ENCODE measurements at places on chromosomes 13 and 19.
A peak's percentile ranks its signal among the peaks of the same experiment; 100 is the strongest.

DNA sequence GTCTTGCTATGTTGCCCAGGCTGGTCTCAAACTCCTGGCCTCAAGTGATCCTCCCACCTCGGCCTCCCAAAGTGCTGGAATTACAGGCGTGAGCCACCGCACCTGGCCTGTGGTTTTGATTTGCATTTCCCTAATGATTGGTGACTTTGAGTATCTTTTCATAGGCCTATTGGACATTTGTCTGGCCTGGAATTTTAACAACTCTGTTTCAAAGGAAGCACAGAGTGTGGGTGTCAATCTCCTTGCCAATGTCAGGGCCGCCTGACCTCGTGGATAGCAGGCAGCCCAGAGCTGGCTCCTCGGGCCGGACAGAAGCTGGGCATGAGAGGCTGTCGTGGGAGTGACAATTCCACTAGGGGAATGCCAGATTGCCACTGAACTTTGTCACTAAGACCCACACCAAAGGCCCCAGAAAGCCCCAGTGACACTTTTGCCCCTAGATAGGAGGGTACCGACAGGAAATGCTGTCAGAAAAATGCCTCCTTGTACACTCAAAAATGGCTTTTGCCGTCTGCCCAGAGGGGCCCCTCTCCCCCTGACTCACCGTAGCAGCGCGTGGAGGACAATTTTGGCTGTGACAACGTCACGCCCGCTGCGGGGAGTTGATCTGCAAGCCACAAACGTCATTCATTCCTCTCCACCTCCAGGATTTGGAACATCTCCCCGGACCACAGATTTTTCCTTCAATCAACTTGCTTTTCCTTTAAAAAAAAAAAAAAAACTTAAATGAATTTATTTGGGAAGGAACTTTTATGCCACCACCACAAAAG is 11.7 kb upstream of the ADGRE5 start:
- H3K27me3 ChIP-seq: peaks cover 27% of the 10 kb centered on the region
- H3K36me3 ChIP-seq: no peaks in the 10 kb centered on the region
- DNase-seq: peak; percentile 90

- peak overlapping the region; percentile 88 for H3K4me3 ChIP-seq
- peaks cover 12% of the 10 kb centered on the region for H3K27me3 ChIP-seq
- peaks cover 20% of the 10 kb centered on the region for H3K4me1 ChIP-seq
Observed at GRCh38 chr19:50658441-50659317, 9.4 kb downstream of the C19orf81 start.

GRCh38 chr19:46646402-46646801 is 10.4 kb upstream of the GNG8 start:
- peaks cover 4% of the 10 kb centered on the region for H3K4me1 ChIP-seq
- H3K27ac ChIP-seq: no peak overlapping the region
- H3K27me3 ChIP-seq: peaks cover 30% of the 10 kb centered on the region

DNA sequence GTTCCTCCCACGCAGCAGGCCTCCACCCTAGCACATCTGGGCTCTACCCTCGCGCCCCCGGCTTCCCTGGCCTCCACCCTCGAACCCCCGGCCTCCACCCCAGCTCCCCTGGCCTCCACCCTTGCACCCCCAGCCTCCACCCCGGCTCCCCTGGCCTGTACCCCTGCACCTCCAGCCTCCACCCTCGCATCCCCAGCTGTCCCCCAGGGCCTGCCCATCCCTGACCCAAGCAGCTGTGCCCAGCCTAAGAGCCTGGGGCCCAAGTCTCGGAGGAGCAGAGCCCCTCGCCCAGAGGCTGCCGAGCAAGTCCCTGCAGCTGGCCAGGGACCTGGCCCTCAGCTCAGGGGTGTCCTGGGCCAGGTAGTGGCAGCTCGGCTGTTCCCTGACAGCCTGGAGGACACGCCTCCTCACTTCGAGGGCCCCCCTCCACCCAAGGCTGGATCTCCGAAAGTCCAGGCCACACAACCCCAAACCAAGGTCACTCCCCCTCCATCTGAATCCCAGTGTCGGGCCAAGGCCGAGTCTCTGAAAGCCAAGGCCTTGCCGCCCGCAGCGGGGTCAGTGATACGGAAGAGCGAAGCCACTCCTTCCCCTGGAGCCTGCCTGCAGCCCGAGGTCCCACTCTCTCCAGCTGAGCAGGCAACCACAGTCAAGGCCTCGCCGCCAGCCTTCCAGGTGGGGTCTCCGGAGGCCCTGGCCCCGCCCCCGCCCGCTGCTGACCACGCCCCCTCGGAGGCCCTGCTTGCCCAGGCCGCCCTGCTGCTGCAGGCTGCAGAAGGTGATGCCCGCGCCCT is 7.9 kb upstream of the ARHGAP33 start:
- H3K27me3 ChIP-seq: no peaks in the 10 kb centered on the region
- no peaks in the 10 kb centered on the region for H3K4me1 ChIP-seq
- H3K27ac ChIP-seq: no peak overlapping the region
- no peak for DNase-seq
- H3K36me3 ChIP-seq: peaks cover 4% of the 10 kb centered on the region

DNA sequence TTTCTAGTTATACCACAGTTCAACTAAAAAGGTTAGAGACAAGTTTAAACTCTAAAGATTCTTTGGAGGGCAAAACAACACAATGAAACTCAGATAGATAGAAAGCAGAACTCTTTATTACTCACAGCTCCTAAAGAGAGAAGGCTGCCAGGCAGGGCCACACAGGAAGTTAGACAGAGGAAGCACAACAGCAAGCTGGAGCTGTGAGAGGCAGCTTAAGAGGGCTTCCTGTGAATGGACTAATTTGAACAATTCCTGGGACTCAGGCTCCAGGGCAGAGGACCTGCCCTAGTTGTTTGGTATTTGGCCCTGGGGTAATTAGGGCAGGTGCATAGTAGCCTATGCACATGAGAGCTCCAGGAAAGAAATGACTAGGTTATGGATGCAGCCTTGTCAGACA is 803.6 kb downstream of the DIAPH3 start:
- no peaks in the 10 kb centered on the region for H3K36me3 ChIP-seq
- H3K27me3 ChIP-seq: peaks cover 2% of the 10 kb centered on the region
- H3K4me1 ChIP-seq: no peaks in the 10 kb centered on the region
- no peak for DNase-seq
- no peak overlapping the region for H3K27ac ChIP-seq

DNA sequence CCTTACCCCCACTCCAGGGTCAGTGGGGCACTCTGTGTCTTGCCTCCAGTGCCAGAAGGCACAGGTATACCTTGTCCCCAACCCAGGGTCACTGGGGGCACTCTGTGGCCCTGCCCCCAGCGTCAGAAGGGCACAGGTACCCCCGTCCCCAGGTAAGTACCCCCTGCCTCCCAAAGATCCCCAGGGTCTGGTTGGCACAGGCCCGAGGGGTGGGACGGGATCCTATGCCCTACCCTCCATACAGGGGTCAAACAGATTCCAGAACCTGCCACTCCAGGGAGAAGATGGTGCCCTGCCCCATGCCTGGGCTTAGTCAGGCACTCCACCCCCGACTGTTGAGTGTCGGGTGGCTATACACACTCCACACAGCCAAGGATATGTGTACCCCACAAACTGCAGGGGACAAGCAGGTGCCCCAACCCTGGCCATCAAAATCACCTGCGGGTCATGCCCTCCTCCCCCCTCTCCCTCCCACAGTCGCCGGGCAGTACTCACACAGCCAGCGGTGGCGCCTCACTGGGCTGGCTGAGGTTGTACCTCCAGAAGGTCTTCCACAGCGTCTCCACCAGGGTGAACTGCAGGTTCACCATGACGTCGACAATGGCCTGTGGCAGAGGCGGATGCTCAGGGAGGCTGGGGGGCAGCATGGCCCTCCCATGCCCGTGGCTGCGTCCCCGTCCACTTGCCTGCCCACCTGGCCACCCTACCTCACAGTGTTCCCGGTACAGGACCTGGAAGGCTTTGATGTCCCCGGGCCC is 13.8 kb downstream of the DCAF15 start:
- no peak overlapping the region for H3K4me3 ChIP-seq
- no peak for DNase-seq
- H3K36me3 ChIP-seq: peaks cover 4% of the 10 kb centered on the region
- H3K27me3 ChIP-seq: no peaks in the 10 kb centered on the region

- H3K4me3 ChIP-seq: no peak overlapping the region
- no peaks in the 10 kb centered on the region for H3K36me3 ChIP-seq
- H3K4me1 ChIP-seq: peaks cover 38% of the 10 kb centered on the region
- DNase-seq: no peak
- H3K27me3 ChIP-seq: peaks cover 3% of the 10 kb centered on the region
Observed at GRCh38 chr19:6062961-6063575, 47.2 kb downstream of the RFX2 start.

DNA sequence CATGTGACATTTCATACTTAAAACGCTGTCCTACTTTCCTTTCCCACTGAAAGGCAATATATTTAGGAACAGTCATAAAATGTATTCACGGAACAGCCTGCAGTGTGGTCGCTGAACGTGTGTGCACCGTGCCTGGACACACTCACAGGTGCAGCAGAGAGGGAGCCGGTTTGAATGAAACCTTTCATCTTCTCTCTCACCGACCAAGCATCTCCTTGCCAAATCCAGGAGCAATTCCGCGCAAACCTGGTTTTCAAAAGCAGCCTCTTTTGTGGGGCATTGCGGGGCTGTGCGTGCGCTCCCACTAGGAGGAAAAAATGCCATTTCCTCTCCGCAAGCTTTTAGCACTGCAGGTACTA is 1.0 kb downstream of the DCLK1 start:
- no peak overlapping the region for H3K27ac ChIP-seq
- H3K36me3 ChIP-seq: no peaks in the 10 kb centered on the region
- no peak for DNase-seq
- H3K4me3 ChIP-seq: no peak overlapping the region
- peaks cover 6% of the 10 kb centered on the region for H3K27me3 ChIP-seq

DNA sequence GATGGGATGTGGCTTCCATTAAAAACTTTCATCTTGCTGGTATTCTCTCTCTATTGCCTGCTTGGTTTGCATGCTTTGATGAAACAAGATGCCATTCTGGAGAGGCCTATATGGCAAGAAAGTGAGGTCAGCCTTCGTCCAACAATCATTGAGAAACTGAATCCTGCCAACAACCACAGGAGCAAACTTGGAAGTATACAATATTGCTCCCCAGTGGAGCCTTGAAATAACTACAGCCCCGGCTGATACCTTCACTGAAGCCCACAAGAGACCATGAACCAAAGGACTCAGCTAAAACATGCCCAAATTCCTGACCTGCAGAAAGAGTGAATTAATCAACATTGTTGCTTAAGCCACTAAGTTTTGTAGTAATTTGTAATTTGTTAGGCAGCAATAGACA is 82.5 kb upstream of the FGF14 start:
- H3K4me3 ChIP-seq: no peak overlapping the region
- no peak overlapping the region for H3K27ac ChIP-seq
- no peaks in the 10 kb centered on the region for H3K36me3 ChIP-seq
- peaks cover 4% of the 10 kb centered on the region for H3K27me3 ChIP-seq
- DNase-seq: no peak

DNA sequence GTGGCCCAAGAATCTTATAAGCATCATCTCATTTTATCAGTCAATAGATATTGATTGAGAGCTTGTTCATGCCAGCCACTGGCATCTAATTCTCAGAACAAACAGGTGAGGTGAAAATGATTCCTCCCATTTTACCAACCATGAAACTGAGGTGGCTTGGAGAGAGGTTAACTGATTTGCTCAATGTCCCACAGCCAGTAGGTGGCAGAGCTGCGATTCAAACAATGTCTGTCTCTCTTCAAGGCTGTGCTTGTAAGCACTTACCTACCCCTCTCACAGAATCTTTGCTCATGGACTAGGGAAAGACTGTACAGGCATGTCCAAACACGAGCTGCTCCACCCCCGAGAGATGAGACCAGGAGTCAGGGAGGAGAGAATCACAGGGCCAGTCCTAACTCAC is 21.5 kb upstream of the GSX1 start:
- no peaks in the 10 kb centered on the region for H3K36me3 ChIP-seq
- H3K4me1 ChIP-seq: no peaks in the 10 kb centered on the region
- no peak overlapping the region for H3K4me3 ChIP-seq
- H3K27me3 ChIP-seq: peaks cover 14% of the 10 kb centered on the region
- no peak for DNase-seq
- no peak overlapping the region for H3K27ac ChIP-seq

DNA sequence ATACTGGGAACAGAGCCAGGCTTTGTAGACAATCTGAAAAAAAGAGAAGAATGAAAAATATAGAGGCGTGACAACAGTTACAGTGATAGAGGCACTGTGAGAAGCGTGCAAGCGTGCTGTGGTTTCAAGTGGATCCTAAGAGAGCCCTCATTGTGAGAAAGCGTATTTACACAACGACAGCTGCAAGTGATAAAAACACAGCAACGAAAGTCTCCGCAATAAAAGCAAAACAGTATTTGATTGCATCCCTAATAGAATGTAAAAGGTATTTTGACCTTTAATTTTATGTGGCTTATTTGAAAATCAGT is 642.7 kb upstream of the ARGLU1 start:
- peaks cover 1% of the 10 kb centered on the region for H3K27me3 ChIP-seq
- H3K4me3 ChIP-seq: no peak overlapping the region
- H3K27ac ChIP-seq: no peak overlapping the region
- no peaks in the 10 kb centered on the region for H3K4me1 ChIP-seq
- no peaks in the 10 kb centered on the region for H3K36me3 ChIP-seq
- DNase-seq: no peak

- H3K36me3 ChIP-seq: no peaks in the 10 kb centered on the region
- H3K27ac ChIP-seq: no peak overlapping the region
- DNase-seq: no peak
- peaks cover 32% of the 10 kb centered on the region for H3K27me3 ChIP-seq
- no peak overlapping the region for H3K4me3 ChIP-seq
Observed at GRCh38 chr19:46408664-46409039, 4.7 kb downstream of the CCDC8 start.

DNA sequence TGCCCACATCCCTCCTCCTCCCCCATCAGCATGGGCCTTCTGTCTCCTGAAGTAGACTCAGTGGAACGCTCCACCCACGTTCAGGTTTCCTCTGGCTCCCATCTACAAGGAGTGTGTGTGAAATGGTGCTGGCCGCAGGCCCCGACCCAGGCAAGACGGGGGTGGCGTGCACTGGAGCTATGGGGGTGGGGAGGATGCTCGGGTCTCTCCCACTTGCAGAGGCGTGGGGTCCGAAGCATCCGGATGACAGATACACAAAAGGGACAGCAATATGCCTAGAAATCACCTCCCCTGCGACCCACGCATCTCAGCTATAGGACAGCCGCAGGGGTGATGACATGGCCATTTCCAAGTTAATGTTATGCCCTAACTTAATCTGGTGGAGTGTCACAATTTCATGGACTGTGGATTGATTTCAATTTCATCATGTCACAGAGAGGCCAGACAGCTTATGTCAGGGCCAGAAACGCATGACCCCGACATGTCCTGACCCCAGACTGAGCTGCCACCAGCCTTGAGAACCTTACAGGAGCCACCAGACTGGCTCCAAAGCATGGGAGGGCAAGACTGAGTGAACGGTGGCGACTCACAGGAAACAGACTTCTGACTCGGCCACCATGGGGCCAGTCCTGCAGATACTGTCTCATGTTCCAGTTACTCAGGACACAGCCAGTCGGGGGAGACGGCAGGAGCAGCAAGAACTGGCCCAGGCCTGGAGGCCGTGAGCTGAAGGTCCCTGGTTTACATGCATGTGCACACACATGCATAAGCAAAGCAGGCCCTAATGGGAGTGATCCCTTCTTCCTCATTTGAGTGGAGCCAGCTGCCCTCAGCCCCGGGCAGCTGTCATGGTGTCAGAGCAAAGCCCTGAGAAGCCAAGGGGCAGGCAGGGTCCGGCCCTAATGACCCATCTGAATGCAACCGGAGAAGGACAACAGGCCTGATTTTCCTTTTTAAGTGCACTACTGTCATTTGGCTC is 82.2 kb downstream of the SLC7A1 start:
- peaks cover 11% of the 10 kb centered on the region for H3K36me3 ChIP-seq
- no peak for DNase-seq
- H3K27ac ChIP-seq: no peak overlapping the region
- H3K4me1 ChIP-seq: peaks cover 9% of the 10 kb centered on the region
- no peak overlapping the region for H3K4me3 ChIP-seq
- no peaks in the 10 kb centered on the region for H3K27me3 ChIP-seq

Measured in immature natural killer cell (primary cell).